ENCODE measurements at places on chromosomes 11 and 22. TPM values are rescaled to one million over a fixed set of nuclear protein-coding genes. Genes with fewer than 3 reads are reported as not detected.

GRCh38 chr11:59707371-59707770 lies 6.3 kb downstream of the OR10V1 start:
- ATAC-seq = no peak
- no peaks in the 10 kb centered on the region for H3K4me1 ChIP-seq
- H3K36me3 ChIP-seq = no peaks in the 10 kb centered on the region
- H3K27ac ChIP-seq = no peak overlapping the region

- no peaks in the 10 kb centered on the region for H3K36me3 ChIP-seq
- H3K27ac ChIP-seq = no peak overlapping the region
- H3K27me3 ChIP-seq = peaks cover 6% of the 10 kb centered on the region
- no peak overlapping the region for H3K4me3 ChIP-seq
- no peak for ATAC-seq
- no peaks in the 10 kb centered on the region for H3K4me1 ChIP-seq
These were observed 53.2 kb downstream of the RPUSD4 start for GRCh38 chr11:126158054-126158791.

GRCh38 chr11:23406131-23406819 lies 546.0 kb upstream of the CCDC179 start:
- H3K27ac ChIP-seq = no peak overlapping the region
- ATAC-seq = no peak
- no peaks in the 10 kb centered on the region for H3K27me3 ChIP-seq
- H3K36me3 ChIP-seq = no peaks in the 10 kb centered on the region
- no peaks in the 10 kb centered on the region for H3K4me1 ChIP-seq

DNA sequence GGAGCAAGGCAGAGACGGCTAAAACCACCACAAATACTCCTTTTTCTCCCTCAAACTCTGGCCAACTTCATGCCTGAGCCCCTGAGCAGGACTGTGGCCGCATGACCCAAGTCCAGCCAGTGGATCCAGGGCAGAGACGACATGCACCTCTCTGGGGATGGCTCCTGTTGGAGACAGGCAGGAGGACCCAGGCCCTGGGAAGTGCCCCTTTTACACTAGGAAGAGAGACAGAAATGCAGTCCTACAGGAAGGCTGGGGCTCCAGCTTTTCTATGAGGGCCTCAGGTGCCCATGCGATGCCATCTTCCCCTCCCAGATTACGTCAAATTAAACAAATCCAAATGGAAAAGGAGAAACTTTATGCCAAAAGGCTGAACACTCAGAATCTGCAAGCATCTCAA lies 498.0 kb downstream of the BRD1 start:
- H3K4me3 ChIP-seq = no peak overlapping the region
- H3K27ac ChIP-seq = no peak overlapping the region
- H3K36me3 ChIP-seq = no peaks in the 10 kb centered on the region
- H3K4me1 ChIP-seq = no peaks in the 10 kb centered on the region

GRCh38 chr11:11396301-11397035 lies 43.4 kb upstream of the CSNK2A3 start:
- no peaks in the 10 kb centered on the region for H3K4me1 ChIP-seq
- H3K36me3 ChIP-seq = no peaks in the 10 kb centered on the region
- no peak overlapping the region for H3K27ac ChIP-seq
- no peak overlapping the region for H3K4me3 ChIP-seq
- peaks cover 5% of the 10 kb centered on the region for H3K27me3 ChIP-seq

Gene LRP4
- total RNA-seq = 0.08 TPM

Gene OLFML1
- total RNA-seq = not detected

Gene POU2AF3
- total RNA-seq = not detected

Data from activated T-helper 17 cell treated with anti-CD3 and anti-CD28 coated beads, Interleukin-2, amount 50 U/mL, for 72 hours (primary cell).